ENCODE measurements at places on chromosomes 5 and 9.

DNA sequence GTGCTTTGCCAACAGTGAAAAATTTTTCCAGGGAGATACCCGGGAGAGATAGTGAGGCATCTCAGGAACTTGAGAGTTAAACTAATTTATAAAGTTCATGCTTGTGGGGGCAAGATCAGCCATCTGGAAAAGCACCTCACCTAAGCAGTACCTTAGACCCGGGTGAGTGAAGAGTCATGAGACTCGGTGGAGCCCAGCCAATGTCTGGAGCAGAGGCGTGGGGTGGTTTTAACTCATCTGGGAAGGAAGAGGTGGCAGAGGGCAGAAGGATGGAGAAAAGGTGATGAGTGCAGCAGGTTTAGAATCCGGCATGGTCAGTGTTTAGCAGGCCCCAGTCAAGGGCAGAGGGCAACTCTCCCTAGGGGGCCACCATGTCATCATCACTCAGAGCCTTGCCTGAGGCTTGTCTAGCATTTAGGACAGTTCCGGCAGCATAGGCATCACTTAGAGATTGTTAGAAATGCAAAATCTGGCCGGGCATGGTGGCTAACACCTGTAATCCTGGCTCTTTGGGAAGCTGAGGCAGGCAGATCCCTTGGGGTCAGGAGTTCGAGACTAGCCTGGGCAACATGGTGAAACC is 4.3 kb upstream of the RNF183 start:
- no peak for DNase-seq

GRCh38 chr5:135365281-135365680 is 33.8 kb downstream of the MACROH2A1 start:
- DNase-seq = no peak

- no peak for DNase-seq
Measured at GRCh38 chr5:88740604-88741185, 142.3 kb downstream of the MEF2C start.

GRCh38 chr5:107359916-107360234 is 310.9 kb downstream of the EFNA5 start:
- DNase-seq = no peak

DNA sequence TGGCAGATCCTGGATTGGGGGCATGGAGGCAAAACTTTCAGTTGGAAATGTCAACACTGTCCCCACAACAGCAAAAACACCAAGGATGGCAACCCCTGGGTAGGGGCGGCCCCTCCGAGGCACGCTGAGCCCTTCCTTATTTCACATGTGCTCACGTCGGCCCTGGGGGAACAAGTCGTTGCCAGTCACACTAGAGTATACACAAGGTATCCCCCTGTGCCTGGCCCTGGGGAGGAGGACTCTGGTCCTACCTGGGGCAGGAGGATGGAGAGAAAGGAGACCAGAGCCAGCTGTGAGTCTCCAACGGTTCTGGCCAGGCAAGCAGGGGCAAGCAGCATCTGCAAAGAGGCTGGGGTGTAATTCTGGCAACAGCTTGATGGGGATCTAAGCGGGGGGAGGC is 126.9 kb upstream of the FOXD4L5 start:
- no peak for DNase-seq

Data from stimulated activated CD4-positive, alpha-beta T cell treated with anti-CD3 and anti-CD28 coated beads, Interleukin-1b, Interleukin-23, amount 100 ng/mL, for 1 hour (primary cell).